Renal cortical epithelial cell (primary cell): ENCODE measurements at places on chromosomes 5 and 9.

GRCh38 chr5:149731617-149732323 lies 1.7 kb downstream of the PPARGC1B start:
- DNase-seq, result peak; percentile 67

DNA sequence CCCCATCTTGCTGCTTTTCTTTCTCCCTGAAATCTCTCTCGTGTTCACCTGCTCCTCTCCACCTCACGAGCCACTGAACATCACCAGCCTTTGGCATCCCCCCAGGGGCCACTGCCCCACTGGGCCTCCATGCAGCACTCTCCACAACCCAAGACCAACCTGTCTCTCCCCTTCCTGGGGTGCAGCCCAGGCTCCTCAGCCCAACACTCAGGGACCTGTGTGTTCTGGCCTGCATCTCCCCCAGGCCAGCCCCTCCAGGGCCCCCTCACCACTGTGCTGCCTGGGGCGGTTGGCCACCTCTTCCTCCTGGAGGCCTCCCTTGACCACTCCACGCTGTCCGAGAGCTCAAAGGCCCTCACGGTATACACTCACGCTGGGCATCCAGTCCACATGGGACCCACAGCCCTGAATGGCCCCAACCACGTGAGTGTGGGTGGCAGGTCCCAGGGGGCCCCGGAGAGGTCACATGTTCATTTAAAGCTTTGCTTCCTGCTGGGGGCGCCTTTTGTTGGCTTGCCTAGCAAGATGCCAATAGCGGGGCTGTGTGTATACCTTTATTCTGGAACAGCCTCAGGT lies 453 bp upstream of the DOK3 start:
- no peak for DNase-seq

- peak; percentile 61 for DNase-seq
Observed at GRCh38 chr9:95313010-95313498, 4.5 kb downstream of the FANCC start.

- peak; percentile 88 for DNase-seq
Observed at GRCh38 chr5:135391116-135391868, 7.7 kb downstream of the MACROH2A1 start.
